ENCODE measurements at places on chromosomes 11 and 22.

DNA sequence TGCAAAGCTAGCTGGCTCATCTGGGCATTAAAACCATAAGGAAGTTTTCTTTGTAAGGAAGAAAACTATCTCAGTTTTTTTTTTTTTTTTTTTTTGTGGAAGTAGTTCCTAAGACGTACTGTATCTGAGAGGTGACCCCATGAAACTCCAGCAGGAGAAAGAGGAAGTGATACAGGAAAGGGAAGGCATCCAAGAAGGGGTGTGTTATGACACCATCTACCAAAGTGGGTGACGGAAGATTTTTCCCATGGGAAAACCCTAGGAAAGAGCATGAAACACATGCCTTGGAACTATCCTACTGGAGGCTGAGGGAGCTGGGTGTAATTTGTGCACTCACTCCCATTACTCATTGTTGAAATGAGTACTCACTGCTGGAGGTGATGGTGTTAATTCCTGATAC is 63.8 kb upstream of the ARHGAP20 start:
- no peak for DNase-seq

DNA sequence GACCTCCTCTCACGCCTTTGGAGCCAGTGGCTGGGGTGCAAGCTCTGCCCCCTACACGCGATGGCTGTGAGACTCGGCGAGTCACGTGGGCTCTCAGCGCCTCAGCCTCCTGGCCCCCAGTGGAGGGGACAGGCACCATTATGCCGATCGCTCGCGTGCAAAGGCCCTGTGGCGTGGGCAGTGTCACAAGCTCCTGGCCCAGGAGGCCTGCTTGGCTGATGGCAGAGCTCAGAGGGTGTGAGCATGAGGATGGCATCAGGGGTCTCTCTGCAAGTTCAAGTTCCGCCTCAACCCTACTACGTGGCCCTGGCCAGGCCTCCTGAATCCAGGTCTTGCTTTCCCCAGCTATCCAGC is 90.8 kb upstream of the KCNQ1OT1 start:
- DNase-seq = no peak

DNA sequence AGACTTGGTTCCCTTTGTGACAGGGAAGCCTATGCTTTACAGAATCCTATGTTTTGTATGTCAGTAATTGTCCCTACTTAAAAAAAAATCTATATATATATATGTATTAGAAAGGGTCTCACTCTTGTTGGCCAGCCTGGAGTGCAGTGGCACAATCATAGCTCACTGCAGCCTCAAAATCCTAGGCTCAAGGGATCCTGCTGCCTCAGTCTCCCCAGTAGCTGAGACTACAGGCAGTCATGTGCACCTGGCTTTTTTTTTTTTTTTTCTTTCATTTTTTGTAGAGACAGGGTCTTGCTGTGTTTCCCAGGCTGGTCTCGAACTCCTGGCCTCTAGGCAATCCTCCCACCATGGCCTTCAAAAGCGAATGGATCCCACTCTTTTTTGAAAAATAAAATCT is 2.1 kb upstream of the NEAT1 start:
- DNase-seq = no peak

DNA sequence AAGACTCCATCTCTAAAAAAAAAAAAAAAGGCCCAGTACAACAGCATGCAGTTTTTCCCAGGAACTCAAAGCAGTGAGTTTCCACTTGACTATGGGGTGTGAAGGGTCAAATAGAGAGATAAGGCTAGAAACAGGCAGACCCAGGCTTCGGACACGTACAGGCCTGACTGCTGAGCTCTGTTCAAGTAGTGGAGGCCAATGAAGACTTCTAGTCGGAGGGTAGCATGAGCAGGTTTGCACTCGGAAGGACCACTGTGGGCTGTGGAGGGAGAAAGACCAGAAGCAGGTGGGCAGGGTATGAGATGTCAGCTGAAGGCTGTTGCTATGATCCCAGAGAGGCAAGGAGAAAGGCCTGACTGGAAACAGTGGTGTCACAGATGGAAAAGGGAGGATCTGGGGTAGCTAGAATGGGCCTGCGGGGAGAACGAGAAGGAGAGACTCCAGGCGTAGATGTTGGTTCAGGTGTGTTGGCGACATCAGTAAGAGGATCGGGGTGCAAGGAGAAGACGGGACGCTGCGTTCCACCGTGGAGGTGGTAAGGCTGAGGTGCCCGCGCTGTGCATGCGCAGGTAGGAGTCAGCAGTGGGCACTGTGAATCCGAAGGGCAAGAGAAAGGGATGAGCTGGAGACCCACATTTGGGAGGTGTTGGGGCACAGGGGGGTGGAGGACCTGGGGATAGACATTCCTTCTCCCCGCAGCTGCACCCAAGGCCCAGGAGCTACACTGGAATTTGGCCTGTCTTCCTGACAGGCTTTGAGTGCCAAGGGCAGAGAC is 49.4 kb upstream of the RAB1B start:
- no peak for DNase-seq

DNA sequence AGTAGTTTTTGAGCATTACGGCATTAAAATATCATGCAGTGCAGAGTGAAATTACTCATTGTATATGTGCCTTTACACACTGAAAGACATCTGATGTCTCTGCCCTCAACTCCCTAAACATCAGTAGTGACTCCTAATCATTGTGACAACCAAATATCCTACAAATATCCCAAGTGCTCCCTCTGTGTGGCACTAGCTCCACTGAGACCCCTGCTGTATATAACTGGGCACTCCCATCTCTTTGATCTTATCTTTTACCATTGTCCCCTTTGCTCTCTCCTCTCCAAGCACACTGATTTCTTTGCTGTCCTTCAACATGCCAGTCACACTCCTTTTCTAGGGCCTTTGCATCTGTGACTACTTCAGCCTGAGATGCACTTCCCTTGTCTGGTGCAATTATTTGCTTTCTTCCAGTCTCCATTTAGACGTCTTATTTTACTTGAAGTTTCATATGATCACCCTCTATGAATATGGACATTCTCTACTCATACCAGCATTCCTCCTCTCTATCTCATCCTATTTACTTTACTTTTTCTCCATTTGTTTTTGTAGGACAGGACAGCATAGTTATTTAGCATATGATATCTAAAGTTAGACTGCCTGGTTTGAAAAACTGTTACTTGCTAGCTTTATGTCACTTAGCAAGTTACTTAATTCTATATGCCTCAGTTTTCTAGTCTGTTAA is 2.4 kb downstream of the SLC5A12 start:
- no peak for DNase-seq

GRCh38 chr22:20079745-20080444 is at the start of gene DGCR8:
Gene DGCR8, plus strand, starts transcription at chr22:20080241. Its CDS starts 5,723 bp downstream, at chr22:20085964.
- peak; percentile 26 for DNase-seq

- DNase-seq = no peak
These were observed 151.6 kb upstream of the MTMR2 start for GRCh38 chr11:96075532-96075959.

DNA sequence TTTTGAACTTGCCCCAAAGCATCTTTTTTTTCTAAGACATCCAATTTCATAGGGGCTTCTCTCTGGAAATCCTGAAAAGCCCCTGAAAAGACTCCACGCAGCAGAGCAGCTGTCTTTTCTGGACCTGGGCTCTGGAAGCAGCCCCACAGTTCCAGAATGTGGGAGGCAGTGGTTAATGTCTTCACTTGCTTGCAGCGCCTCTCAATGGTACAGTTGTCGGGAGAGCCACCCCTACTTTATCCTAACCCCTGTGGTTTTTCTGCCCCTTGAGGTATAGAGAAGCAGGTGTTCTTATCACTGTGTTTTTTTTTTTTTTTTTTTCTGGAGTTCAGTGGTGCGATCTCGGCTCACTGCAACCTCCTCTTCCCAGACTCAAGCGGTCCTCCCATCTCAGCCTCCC is 83.4 kb upstream of the SORL1-AS1 start:
- no peak for DNase-seq

DNA sequence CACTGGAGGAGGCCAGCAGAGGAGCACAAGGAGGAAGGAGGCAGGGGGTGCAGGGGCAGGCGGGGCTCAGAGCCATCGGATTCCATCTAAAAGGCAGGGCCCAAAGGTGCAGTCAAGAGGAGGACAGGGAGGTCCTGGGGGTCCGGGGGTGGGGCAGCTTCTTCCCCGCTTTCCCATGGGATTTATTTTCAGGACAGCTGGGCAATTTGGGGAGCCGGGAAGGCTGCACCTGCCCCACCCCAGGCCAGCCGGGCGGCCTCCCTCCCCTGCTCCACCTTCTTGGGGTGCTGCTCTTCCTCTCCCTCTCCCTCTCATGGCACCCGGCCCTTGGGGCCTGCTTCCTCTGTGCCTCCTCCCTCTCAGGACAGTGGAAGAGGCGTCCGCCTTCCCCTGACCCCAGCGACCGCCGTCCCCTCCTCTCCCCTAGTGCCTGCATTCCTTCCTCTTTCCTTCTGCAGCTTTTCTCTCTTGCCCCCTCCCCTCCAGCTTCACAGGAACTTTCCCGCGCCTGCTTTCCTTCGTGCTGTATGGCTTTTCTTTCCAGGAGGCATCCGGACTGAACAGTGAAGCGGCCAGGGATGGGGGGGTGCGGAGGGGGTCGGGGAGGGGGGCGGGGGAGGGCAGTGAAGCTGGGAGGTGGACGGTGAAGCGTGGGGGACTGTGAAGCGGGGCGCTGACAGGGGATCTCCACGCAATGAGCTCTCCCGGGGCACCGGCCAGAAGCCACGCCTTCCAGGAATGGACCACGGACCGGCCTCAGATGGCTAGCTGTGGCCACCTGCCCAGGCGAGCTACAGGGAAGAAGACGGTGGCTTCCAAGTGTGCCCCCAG is 26.9 kb downstream of the APOBEC3H start:
- no peak for DNase-seq

GRCh38 chr11:119089319-119089718 is 4.6 kb downstream of the HMBS start:
- DNase-seq = no peak
